ENCODE measurements at places on chromosomes 7 and 10.
A peak's percentile ranks its signal among the peaks of the same experiment; 100 is the strongest.

GRCh38 chr10:33271969-33272583 lies 62.4 kb downstream of the NRP1 start:
- DNase-seq = no peak

DNA sequence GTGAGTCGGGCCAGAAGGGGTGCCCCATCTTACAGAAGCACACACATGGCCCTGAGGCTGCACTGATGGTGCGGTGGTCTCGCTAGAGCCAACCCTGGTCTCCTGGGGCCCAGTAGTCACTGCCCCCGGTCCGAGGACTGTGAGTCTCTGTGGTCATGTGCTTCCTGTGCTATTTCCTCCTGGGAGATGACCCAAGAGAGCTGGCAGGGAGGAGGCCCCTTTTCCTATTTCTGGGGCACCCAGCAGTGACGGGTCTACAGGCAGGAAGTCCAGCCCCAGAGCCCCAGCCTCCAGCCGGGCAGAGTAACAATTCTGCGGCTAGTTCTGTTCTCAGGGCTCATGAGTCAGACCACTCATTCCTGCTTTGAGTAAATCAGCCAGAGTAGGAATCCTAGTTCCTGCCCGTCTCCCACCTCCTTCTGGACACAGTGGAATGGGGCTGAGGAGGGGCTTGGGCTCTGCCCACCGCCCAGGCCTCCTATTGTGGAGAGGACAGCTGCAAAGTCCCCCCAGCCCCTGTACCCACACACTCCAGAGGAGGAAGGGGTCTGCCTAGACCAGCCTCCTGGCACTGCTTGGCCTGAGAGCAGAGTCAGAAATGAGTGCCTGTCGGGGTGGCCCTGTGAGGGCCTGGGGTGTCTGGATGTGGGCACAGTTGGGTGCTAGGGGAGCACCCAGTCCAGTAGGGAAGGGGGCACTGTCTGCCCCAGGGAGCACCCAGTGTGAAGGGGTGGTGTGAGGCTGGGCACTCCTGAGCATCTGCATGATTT lies 80.5 kb upstream of the PPIF start:
- DNase-seq = no peak

- DNase-seq = no peak
These were observed 97.9 kb upstream of the SH2B2 start for GRCh38 chr7:102188746-102189145.

GRCh38 chr10:99917963-99918825 lies 91.6 kb downstream of the DNMBP start:
- no peak for DNase-seq

DNA sequence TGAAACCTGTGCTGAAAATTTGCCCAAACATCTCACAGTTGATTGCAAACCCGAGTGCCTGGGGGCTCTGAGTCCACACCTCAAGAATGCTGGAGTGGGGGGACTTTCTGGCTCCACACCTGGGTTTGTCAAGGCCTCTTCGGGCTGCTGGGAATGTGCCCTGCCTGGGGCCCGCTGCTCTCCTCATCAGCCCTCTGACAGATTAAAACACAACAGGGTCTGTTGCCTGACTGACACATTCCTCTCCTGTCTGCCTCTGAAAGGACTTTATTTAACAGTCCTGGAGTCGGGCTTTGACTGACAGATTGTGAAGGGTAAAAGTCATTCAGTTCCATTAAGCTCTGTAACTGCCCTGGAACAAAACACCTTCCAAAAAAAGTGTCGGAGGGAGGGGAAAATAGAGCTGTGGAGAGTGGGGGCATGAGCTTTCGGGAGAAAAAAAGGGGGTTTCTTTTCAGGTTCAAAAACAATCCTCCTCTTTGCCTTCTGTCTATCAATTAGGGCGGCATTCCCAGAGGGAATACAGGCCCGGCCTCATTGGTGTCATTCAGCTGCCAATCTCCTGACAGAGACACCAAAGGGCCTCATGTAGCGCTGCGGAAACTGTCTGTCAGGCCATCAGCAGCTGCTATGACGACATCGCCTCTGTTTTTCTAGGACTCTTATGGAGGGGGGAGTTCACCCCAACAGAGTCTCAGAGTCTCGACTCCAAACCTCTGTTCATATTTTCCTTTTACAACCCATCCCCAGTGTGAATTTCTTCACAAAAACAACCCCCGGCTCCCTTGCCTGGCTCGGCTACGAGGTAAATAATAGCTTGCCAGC lies 398.8 kb upstream of the NFE2L3 start:
- DNase-seq = no peak

DNA sequence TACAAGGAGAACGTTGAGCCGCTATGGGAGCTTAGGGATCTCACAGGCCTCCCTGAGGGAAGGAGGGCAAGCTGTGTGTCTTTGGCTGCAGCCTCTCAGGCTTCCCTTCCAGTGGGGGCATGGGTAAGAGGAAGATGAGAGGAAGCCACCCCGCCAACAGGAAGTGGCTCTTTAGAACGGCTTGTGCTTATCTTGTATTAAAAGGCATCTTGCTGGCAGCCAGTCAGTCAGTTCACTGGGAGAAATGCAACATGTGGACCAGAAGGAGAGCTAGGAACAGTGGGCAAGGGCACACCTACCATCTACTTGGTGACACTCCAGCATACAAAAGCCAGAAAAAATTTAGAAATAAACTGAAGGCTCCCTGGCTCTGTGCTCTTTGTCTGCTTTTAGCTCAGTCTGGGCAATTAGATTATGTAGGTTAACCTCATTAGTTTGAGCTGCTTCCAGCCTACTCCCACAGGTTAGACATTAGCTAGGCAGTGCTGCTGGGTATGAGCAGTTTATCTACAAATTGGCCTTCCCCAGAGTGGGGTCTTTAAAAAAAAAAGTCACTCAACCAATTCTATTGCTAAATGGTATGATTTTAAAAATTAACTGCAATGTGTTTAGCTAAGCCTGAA lies 595.9 kb downstream of the KCNMA1 start:
- no peak for DNase-seq

DNA sequence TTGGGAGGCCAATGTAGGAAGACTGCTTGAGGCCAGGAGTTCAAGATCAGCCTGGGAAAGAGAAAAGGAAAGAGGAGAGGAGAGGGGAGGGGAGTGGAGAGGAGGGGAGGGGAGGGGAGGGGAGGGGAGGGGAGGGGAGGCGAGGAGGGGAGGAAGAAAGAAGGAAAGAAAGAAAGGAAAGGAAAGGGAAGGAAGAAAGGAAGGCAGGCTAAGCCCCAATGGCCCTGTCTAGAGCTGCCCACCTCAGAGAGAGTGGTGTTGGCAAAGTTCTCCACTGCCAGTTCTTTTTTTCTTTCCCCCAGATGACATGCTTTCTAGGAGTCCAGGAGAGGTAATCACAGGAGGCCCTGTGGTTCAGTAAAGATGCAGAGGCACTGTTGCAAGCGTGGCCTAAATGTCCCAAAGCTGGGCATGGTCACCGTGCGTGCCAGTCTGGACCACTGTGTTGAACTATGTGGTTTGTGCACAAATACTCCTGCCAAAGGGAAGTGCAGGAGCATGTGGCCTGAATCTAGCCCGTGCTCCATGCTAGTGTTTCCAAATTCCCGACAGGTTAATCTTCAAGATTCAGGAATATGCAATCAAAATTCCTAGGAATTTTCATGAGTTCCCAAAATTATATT lies 39.7 kb downstream of the ODAD2 start:
- no peak for DNase-seq

- peak; percentile 61 for DNase-seq
These were observed 18.2 kb downstream of the POLL start for GRCh38 chr10:101569622-101570427.

DNA sequence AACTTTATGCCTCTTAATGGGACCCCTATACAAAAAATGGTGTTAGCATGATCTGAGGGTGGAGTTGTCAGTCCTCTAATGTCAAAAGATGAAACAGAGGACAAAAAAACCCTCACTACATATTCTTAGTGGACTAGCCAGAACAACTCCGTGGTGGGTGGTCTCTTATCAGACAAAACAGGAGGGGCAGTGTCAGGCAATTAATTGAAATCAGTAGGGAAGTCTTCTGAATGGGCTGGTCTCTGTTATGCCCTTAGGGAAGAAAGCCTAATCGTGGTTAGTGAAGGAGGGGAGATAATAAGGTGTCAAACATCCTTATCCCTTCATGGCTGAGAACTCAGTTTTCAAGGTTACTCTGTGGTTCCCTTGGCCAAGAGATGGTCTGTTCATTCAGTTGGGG lies 909.4 kb downstream of the GRID1 start:
- no peak for DNase-seq

GRCh38 chr10:14332903-14333302 lies 2.2 kb upstream of the FRMD4A start:
- no peak for DNase-seq

DNA sequence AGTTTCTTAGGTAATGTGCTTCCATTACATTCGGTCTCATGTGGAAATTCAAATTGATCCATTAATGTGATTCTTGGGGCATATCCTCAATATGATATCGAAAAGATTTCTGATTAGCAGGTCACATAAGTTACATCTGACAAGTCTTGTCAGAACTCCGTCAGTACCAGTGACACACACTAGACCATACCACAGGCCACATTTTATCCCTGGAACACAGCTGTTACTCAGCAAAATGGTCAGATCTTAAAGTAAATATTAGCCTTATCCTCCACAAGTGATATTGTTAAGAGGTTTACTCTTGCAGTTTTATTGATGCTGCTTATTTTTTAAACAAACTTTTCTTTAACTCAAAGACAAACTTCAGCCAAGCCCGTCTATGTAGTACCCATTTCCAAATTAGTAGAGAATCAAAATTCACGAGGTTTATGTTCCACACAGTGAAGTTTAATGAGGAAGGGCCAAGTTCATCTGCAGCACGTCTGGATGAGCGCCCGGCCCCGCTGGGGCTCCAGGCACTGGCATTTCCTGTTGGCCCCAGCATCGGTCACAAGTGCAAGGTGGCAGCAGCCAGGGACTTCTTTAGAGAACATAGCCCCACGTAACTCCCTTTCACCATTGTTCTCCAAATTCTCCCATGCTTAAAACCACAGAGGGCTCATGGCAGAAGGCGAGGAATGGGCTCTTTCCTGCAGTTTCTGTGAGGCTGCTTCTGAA lies 132.2 kb downstream of the VIPR2 start:
- no peak for DNase-seq

DNA sequence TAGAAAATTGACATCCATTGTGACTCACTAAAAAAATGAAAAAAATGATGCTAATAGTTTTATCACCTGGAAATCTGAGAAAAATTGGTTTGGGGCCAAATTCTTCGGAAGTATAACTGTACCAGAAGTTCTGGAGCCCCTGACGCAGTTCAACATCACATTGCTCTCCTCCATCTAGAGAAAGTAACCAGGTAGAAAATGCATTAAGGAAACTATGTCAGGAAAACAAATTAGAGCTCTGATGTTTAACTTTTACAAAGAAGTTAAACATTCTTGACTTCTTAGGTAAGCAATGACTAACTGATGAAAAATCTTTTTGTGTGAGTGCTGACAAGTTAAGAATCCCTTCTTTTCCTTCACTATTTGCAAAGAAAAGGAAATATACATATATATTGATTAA lies 61.1 kb upstream of the TMEM196 start:
- no peak for DNase-seq

GRCh38 chr10:79322616-79323543 lies 24.4 kb upstream of the PPIF start:
- DNase-seq = peak; percentile 76

DNA sequence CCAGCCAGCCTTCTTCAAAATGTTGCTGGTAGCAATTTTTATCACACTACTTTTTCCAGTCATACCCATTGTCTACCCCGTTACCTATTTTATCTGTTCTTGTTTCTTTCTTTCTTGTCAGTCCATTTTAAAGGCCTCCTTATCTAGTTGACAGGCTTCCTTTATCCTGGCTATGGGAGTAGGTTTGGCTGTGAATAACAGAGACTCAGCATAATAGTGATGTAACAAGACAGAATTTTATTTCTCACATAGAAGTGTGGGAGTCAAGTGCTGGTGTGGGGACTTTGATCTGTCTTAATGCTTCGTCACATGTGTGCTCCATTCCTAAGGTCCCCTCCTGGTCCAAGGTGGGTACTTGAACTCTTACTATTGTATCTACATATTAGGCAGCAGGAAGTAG lies 283.6 kb downstream of the EXOC4 start:
- no peak for DNase-seq

DNA sequence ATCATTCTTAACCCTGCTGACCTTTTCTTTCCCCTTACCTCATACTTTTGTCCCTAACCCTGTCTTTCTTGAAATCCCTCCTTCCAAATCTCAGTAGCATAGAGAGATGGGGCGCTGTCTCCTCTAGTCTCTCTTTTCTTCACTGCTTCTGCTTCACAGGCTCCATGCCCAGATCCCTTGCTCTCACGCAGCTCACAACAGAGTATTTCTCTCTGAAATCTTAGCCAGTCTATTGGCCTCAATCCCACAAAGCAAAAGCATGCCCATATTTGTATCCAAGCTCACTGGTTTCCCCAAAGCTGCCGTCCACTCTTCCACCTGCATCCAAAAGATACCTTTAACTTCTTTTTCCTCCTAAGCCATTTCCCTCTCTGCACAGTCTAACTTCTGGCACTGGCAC lies 526.8 kb downstream of the PLXDC2 start:
- no peak for DNase-seq

- no peak for DNase-seq
These were observed 610.2 kb downstream of the AUTS2 start for GRCh38 chr7:70208236-70209063.

- no peak for DNase-seq
These were observed 242.6 kb downstream of the GLRX3 start for GRCh38 chr10:130378556-130379400.

DNA sequence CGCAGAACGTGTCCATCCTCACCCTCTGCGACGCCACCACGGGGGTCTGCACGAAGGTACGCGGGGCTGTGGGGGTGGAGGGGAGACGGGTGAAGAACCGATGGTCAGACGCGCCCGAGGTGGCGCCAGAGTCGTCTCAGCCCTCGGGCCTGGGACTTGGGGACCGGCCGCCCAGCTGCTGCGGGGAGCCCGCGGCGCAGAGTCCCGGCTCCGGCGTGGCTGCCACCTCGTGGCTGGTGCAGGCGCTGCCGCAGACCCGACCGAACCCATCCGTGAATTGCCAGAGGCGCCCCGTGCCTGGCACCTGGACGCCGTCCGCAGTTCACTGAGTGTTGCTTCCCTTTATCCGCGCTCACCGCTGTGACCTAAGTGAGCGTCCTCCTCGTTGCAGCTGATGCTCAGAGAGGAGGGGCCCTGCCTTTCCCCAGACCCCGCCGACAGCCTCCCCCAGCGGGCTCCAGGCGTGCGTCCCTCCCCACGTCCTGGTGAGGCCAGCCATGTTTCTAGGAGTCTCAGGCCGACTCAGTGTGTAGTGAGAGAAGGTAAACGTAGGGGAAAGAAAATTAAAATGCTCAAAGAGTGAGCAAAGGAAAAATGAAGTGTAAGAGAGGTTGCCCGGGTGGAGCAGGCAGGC lies 208.7 kb downstream of the PAXIP1 start:
- DNase-seq = no peak

DNA sequence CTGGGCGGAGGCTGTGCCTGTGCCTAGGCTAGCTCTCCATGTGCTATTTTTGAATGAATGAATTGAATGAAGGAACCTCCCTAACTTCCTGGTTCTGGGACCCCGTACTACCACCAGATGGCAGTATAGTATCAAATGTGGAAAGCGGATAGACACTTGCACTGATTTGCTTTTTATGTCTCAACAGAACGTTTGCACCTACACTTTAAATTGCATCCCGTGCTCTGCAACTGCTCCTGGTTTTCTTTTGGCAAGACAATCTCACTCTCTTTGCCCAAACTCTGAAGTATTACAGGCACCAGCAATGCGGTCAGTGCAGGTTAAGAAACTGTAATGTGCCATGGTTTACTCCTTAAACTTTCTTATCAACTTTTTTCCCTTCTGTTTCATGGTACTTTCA lies 6.5 kb downstream of the FZD8 start:
- peak; percentile 17 for DNase-seq
